ENCODE measurements at places on chromosomes 4 and X. TPM values are rescaled to one million over a fixed set of nuclear protein-coding genes. Genes with fewer than 3 reads are reported as not detected.

The XAGE2 gene
- total RNA-seq, result not detected

The SPATA4 gene
- total RNA-seq, result 0.29 TPM

The EOLA1 gene
- total RNA-seq, result 13.8 TPM

The FABP2 gene
- not detected for total RNA-seq

The GAGE12F gene
- not detected for total RNA-seq

The MXRA5 gene
- 10.1 TPM for total RNA-seq

The SPANXD gene
- total RNA-seq, result not detected

The AASDH gene
- 11.6 TPM for total RNA-seq

The CASP3 gene
- 37.2 TPM for total RNA-seq

The AGTR2 gene
- total RNA-seq, result not detected

The VSIG4 gene
- not detected for total RNA-seq

The IGSF1 gene
- 0.29 TPM for total RNA-seq

The AKAP4 gene
- not detected for total RNA-seq

The FAM9B gene
- total RNA-seq, result not detected

The GYG2 gene
- 18.2 TPM for total RNA-seq

The IL2RG gene
- total RNA-seq, result 0.43 TPM

The MAGEB2 gene
- not detected for total RNA-seq

The LAP3 gene
- 96.2 TPM for total RNA-seq

The CYTL1 gene
- not detected for total RNA-seq

The CXorf65 gene
- total RNA-seq, result not detected

The MAGEA12 gene
- not detected for total RNA-seq

The C1GALT1C1 gene
- 21.2 TPM for total RNA-seq

The MMRN1 gene
- total RNA-seq, result not detected

The SUPT20HL1 gene
- not detected for total RNA-seq

The SRPK3 gene
- 0.44 TPM for total RNA-seq

The HPGDS gene
- total RNA-seq, result under 0.01 TPM

The HHIP gene
- 10.7 TPM for total RNA-seq

The TMEM150C gene
- total RNA-seq, result not detected

The CT45A2 gene
- total RNA-seq, result not detected

The COX7B2 gene
- total RNA-seq, result not detected

The CABS1 gene
- not detected for total RNA-seq

The DGKK gene
- total RNA-seq, result not detected

The DMRTC1 gene
- not detected for total RNA-seq

The PPP4R3C gene
- total RNA-seq, result not detected

The CXXC4 gene
- 0.14 TPM for total RNA-seq

The TEC gene
- total RNA-seq, result 0.72 TPM

The KLF8 gene
- total RNA-seq, result 2.6 TPM

The GPR173 gene
- total RNA-seq, result 3.7 TPM

The PABPC1L2A gene
- total RNA-seq, result not detected

Data from placental pericyte (primary cell).